ENCODE measurements at places on chromosomes 5 and 9.

DNA sequence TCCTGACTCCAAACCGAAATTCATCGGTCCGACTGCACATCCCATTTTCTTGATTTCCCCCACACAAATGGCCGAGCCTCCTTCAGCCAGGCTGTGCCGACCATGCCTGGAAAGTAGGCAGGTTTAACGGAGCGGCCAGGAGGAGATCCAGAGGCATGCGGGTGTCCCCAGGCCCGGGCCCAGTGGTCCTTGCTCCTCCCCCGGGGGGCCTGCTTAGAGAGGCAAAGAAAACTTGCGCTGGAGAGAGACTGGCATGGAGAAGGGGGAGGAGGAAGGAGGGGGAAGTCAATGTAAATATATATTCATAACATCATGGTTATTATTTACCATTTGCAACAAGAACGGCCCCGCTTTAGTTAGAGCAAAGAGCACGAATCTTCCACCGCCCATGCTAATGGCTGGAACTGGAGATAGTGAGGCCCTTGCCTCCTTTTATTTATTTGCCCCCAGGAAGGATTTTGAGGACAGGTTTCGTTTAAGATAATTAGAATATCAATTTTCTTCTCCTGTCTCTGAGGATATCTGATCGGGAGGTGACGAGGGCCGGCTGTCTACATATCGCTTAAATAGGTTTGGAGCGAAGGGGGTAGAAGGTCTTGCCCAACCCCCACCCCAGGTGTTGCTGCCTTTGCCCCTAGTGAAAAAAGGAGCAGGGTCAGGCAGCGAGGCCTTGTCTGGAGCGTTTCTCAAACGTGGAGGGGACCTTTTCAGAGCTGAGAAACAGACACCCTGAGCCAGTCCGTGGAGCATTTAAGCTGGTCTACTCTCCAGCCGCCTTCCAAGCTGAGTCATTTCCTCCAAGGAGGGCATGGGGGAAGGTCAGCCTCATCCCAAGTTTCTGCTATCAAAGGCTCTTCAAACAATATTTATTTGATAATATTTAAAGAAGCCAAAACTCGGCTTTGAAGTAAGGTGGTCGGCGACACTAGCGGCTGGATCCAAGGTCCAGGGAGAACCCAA is 2.5 kb downstream of the BARHL1 start:
- no peak for DNase-seq

- no peak for DNase-seq
Measured at GRCh38 chr9:74035786-74036185, 461.3 kb upstream of the RORB start.

DNA sequence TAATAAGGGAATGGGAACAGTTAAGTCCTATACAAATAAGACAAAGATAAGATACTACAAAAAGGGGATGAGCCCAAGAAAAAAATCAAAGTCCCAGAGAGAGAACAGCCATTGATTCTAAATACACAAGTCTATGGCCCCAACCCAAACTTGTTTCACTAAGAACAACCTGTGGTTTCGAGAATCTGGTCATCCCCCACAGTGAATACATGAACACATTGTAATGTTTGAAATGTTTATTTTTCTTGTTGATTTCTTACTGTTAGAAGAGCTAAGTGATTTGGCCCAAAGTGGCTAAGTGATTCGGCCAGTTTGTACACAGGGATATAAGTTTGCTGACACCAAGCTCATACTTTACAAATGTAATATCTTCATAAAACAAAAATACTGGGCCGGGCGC is 3.3 kb upstream of the ABCA1 start:
- no peak for DNase-seq

DNA sequence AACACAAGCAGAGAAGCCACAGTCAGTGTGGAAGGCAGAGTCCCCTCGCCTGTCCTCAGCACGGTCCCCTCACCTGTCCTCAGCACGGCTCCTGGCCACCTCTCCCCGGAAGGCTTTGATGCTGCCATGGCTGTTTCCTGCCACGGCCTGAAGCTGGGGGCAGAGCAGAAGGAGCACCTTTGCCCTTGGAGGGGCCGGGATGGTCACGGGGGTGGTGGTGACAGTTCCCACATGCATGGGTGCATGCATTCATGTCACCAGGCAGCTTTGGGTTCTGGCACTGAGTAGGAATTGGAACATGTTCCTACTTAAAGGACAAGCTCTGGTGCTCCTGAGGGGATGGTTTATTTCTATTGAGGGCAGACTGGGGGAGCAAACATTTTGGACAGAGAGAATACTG is 57.8 kb upstream of the PHYKPL start:
- no peak for DNase-seq

DNA sequence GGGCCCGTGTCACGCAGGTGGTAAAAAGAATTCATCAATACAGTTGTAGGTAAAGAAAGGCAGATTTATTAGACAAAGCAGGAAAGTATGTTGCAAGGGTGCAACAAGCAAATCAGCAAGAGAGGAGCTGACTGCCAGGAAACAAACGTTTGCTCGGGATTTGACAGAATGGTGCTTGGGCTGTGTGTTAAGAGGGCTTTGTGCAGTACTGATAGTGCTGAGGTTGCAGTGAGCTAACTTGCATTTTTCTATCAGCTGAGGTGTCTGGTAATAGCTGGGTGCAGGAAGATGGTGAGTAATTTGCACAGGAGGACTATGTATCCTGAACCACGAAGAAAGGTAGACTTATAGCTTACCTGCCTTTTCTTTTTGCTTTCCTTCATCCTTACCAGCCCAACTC is 3.9 kb upstream of the RARS1 start:
- no peak for DNase-seq

GRCh38 chr5:145014109-145014508 is 821.0 kb downstream of the PRELID2 start:
- no peak for DNase-seq

GRCh38 chr5:125377141-125377540 is 630.7 kb upstream of the ZNF608 start:
- DNase-seq, result no peak

All from cortex of kidney (tissue), 1 donor.